ENCODE measurements at places on chromosomes 5 and 9.

DNA sequence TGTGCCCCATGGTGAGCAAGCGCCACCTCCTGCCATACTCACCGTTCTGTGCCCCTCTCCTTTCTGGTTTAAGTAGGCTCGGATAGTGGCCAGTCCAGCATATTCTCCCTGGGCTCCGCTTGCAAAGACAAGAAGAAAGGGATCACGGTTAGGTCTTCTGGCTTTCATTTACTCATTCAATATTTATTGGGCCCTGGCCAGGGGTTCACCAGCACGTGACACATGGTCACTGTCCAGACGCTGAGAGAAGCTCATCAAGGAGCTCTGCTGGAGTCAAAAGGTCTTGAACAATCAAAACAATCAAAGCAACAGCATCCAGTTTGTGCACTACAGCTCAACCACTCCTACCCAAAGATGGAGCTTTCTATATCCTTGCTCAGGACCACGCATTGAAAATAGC, 80.2 kb downstream of the GLDC start:
- no peak for ATAC-seq

GRCh38 chr5:18305288-18305924, 671.1 kb downstream of the TAF11L14 start:
- no peak for ATAC-seq

DNA sequence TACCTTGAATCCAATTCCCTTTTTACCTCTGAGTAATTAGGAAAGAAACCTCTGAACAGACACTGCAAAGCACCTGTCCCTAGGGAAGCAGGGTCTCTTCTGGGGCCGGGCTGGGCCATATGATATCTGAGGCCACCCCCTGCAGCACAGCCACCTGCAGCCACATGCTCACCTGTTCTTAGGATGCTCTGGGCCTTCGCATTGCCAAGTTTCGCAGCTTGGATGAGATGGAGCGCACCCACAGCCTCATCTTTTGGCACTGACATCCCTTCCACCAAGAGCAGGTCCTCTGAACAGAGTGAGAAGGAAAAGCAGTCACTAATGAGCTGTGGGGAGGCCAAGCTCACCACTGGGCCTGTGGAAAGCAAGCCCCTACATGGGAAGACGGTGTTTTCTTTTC, 27.3 kb downstream of the CLTA start:
- peak; percentile 5 for ATAC-seq

DNA sequence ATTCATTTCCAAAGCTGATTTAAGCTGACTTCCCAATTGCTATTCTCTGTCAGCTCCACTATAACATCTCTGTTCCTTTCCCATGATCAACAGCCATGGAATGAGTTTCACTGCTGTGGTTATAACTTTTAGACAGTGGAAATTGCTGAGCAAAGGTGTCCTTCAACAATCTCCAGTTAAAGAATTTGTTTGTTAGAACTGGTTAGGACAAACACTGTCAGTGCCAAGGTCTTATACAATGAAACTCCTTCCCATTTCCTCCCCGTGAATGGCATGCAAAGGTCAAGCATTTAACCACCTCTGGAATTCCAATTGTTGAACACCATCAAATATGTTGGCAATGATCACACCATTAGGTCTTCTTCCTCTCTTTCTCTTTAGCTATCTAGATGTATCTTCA, 45.7 kb upstream of the GHR start:
- ATAC-seq, result no peak

DNA sequence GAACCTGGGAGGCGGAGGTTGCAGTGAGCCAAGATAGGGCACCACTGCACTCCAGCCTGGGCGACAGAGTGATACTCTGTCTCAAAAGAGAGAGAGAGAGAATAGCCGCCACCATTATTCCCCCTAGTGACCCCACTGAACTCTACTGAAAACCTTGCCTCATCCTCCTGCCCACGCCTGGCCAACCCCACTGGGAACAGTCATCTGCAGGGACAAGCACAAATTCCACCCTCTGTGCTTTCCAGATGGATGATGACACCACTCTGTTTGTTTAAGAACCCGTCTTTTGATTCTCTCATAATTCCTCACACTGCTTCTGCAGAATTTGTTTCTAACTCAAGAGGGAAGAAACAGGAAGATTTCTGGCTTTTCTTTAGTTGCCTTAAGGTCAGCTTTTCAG, 12.2 kb downstream of the BHMT2 start:
- no peak for ATAC-seq

DNA sequence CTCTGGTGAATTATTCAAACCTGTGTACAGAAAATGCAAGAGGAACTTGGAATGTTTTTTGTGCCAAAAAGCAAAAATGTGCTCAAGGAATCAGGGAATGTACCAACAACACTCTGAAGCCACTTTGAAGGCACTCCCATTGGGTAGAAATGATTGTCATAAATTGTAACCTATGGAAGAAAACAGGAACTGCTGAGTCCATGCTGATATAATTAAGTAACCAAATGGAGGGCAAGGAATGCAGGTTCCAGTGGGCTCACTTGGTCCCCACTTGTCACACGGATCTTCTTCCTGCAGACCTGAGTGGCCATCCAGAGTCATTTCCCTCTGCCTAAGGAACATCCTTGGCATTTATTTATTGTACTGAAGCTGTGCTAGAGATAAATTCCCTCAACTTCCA, 2.9 kb upstream of the LCN6 start:
- no peak for ATAC-seq

DNA sequence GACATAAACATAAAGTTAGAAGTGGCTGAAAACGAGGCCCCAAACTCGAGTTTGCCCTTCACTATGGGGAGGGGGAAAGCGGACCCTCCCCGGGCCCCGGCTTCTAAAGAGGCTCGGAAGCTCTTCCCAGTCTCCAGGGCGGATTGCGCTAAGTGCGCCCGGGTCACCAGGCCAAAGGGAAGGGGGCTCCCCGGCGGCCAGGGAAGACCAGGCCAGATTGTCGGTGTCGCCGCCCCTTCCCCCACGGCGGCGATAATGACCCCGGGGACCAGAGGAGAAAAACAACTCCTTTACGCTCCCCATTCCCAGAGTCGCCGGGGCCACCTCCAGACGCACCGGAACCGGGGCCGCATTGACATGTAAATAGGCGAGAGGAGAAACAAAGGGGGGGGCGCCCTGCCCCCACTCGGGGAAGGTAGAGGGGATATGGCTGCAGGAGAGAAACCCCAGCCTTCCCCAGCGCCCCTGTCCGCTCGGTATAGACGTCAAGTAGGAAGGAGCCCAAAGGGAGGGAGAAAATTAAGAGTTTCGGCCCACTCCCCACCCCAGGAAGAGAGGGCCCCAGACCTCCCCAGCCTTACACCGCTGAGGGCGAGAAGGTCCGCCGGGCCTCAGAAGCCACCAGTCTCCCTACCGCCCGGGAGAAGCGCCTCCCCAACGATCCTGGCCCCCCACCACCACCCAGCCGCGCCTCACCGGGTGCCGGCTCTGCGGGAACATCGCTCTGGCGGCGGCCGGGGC, 1.7 kb downstream of the TLE1 start:
- no peak for ATAC-seq

- ATAC-seq, result peak; percentile 41
These were observed 960 bp downstream of the CANX start for GRCh38 chr5:179699616-179700237.

DNA sequence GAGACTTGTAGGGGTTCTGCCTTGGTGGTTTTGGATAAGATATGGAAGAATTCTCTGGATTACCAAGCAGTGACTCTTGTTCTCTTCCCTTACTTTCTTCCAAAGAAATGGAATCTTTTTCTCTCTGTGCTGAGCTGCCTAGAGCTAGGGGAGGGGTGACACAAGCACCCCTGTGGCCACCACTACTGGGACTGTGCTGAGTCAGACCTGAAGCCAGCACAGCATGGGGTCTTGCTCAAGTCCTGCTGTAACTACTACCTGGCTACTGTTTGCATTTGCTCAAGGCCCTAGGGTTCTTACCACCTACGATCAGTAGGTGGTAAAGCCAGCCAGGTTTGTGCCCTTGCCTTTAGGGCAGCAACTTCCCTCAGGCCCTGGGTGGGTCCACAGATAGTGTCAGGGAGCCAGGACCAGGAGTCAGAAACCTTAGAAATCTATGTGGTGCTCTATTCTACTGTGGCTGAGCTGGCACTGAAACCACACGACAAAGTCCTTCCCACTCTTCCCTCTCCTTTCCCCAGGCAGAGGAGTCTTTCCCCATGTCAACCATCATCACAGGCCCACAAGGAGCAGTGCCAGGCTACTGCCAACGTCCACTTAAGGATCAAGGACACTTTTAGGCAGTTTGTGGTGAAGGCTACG, 53.8 kb downstream of the SREK1 start:
- no peak for ATAC-seq

GRCh38 chr5:172816925-172817562, 17.0 kb upstream of the ERGIC1 start:
- ATAC-seq, result peak; percentile 87

DNA sequence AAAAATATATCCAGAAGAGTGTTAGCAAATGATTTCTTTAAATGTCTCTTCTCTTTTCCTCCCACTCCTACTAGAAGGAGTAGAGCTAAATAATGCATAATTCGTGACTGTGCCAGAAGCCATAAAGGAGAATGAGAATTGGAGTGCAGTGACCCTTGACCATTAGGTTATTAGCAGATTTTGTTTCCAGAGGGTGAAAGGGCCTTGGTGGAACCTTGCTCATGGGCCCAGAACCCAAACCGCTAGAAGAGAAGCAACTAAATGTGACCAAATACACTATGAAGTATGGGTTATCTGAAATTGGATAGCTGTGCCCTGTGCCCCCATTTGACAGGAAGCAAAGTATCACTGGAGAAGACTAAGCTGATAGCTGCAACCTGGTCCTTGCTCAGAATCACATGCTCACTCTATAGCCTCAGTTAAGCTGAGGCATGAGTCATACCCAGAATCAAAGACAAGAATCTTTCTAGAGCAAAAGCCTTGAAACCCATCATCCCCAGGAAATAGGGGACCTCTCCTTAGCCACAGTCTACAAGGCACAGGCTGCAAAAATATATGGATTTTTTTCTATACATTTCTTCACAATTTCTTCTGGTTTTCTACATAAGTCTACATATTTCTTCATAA, 36.3 kb downstream of the CAPSL start:
- ATAC-seq, result peak; percentile 59

- no peak for ATAC-seq
These were observed 45.1 kb downstream of the TGFBI start for GRCh38 chr5:136073714-136074529.

DNA sequence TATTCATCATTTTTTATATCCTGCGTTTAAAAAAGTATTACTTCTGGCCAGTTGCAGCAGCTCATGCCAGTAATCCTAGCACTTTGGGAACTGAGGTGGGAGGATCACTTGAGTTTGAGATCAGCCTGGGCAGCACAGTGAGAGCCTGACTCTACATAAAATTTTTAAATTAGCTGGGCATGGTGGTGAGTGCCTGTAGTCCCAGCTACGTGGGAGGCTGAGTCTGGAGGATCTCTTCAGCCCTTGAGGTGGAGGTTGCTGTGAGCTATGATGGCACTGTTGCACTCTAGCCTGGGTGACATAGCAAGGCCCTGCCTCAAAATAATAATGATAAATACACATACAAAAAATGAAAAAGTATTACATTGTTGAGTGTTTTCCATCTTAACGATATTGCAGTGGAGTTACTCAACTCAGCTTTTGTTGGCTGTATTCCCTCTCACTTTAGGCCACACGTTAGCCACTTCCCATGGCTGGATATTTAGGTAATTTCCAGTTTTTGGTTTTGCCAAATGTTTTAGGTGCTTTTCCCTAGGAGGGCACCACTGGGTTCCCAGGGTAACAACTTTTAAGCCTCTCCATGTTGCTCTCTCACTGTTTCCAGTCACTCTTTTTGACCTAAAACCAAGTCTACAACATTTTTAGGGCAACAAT, 20.6 kb downstream of the SHB start:
- no peak for ATAC-seq

- ATAC-seq, result no peak
These were observed 163.5 kb upstream of the SNX2 start for GRCh38 chr5:122611406-122611805.

DNA sequence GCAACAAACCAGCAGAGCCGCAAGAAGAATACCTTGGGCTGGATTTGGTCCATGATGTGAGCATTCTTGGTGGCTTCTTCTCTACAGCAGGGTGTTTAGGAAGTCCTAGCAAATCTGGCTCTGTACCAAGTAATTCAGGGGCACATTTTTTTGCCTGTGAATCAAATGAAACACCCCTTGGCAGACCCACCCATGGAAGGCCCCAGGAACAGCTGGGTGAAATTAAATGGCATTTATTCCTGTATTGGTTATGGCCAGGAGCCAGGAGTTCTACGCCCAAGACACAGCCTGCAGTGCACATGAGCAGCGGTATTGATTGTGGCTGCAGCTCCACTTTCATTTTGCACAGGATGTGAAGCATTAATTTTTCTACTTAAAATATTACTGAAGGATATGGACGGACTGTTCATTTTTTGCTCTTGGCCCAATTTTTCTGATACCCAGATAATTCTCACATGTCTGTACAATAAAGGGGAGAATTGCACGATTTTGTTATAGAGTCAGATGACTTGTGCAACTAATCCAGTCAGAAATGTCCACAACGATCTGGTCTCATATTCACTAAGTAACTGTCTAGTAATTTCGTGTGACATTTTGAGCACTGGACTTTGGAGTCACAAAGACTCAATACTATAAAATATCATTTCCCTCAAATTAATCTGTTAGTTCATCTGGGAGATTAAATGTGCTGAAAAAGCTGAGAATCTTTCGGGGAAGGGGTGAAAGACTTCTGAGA, 120.7 kb upstream of the APC start:
- no peak for ATAC-seq

DNA sequence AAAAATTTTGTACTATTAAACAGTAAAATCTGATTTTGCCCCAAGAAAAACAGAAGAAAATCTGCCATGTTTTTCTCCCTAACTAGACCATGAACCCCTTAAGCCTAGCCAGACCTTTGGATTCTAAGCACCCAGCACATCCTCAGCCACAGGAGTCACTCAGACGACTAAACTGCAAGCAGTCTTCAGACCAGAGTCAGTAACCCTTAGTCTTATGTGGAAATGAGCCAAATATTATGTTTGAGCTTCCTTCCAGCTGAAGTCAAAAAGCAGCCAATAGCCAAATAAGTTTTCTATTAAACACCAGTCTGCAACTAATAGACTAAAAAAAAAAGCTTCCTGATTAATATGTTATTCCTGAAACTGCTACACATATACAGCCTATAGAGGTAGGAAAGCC, 47.4 kb downstream of the GOLPH3 start:
- no peak for ATAC-seq

DNA sequence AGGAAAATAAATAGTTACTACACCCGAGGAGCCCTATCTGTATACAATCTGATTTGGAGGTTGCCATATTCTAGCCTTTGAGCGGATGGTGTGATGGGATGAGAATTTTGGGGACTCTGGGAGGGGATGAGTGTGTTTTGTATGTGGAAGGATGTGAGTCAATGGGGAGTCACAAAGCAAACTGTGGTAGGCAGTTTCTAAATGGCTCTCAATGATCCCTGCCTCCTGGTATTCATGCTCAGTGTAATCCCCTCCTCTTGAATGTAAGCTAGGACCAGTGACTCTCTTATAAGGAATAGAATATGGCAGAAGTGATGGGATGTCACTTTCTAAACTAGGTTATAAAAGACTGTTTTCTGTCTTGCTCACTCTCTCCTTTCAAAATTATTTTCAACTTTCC, 205.7 kb upstream of the RIOK2 start:
- ATAC-seq, result no peak

- ATAC-seq, result no peak
These were observed 107.5 kb downstream of the NDFIP1 start for GRCh38 chr5:142215915-142216681.

GRCh38 chr5:82295959-82296531, 17.9 kb upstream of the RPS23 start:
- peak; percentile 12 for ATAC-seq
